Stimulated activated CD4-positive, alpha-beta T cell treated with anti-CD3 and anti-CD28 coated beads, Interleukin-2, amount 100 ng/mL, for 4 hours (primary cell): ENCODE measurements at places on chromosomes 6 and 20.

DNA sequence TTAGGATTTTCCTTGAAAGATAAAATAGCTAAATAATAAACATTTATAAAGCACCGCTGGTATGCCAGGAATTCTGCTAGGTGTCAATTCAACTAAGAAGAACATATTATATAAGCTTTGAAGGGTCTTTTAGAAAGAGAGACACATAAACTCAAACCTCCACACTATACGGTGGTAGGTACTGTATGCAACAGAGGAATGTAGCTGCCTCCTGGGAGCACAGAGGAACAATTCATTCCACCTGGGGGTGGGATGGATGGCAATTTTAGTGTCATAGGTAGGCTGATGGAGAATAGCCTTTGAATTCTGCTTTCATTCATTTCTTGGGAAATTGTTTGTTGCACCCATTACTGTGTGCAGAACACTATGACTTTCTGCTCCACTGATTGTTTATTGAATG lies 447.1 kb upstream of the MAP3K7 start:
- DNase-seq, result no peak

- DNase-seq, result no peak
Observed at GRCh38 chr6:24127316-24127715, 1.3 kb downstream of the NRSN1 start.

DNA sequence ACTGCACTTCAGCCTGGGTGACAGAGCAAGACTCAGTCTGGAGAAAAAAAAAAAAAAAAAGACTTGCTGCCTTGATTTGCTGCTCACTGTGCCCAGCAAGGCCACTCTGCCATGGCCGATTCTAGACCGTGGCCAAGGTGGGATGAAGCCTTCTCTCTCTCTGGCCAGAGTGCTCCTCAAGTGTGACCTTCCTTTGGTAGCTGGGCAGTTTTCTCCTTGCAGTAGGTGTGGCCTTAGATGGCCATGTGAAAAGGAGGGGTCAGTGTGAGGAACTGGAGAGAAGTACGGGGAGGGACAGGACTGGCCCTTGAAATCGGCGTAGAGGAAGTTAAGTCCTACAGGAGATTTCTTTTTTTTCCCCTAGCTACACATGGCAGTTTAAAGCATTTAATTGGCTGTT lies 272.0 kb downstream of the ARID1B start:
- no peak for DNase-seq

DNA sequence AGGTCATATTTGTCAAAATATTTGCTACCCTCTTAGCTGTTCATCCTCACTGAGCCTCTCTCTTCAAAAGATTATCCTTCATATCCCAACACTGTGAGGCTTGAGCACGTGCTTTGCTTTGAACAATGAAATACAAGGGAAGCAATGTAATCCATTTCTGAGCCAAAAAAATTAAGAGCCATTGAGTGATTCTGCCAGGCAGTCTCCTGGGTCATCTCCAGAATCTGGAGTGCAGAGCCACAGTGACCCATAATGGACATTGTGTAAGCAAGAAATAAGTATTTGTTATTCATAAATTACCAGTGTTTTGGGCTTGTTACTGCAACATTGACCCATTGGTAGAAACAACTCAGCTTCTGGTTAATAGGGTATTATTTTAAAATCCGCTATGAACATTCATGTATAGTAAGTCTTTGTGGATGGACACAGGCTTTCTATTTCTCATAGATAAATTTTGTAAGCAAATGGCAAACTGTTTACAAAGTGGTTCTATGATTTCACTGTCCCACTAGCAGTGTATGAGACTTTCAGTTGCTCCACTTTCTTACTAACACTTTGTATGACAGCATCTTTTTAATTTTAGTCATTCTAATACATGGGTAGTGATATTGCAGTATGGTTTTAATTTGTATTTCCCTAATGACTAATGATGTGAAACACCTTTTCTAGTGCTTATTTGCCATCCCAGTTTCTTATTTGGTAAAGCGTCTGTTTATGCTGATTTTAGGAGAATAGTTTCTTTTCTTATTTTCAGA lies 358.2 kb downstream of the PLCB1 start:
- no peak for DNase-seq

DNA sequence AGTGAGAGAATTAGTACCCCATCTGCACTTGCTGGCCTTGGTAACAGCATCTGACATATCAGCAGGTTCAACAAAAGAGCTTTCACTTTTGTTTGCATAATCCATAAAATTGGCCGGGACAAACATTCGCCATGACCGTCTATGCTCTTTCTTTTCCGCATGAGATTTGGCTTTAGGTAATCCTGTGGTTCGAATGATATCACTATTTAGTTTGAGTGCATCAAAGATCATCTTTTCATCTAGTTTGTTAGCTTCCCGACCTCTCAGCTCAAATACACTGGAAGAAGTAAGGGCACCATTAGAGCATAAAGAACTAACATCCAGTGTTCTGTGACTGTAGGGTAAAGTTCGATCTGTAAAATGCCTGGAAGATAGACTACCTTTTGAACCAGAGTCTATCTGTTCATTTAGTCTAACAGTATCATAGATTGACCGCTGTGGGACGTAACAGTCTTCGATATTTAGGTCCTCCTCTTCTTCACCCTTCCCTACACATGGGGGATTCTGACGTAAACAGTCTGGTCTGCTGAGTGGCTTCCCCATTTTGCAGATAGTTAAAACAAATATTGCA lies 101.6 kb downstream of the DST start:
- no peak for DNase-seq

DNA sequence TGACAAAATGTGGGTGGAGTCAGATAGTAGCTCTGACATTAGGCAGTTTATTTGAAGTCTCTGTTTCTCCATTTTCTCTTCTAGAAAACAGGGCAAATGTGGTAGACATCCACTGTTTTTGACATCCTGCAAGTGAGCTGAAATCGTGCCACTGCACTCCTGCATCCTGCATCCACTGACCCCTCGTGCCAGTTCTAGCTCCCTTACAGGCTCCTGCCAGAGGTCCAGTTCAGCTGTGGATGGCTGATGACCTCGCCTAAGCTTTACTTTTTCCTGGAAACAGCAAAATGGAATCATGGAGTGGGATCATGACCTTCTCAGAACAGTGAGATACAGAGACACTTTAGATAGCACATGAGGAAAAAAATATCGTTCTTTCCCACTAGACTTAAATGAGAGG lies 58.5 kb downstream of the TULP4 start:
- DNase-seq, result no peak

GRCh38 chr20:40575851-40576250 lies 113.2 kb downstream of the MAFB start:
- DNase-seq, result no peak

DNA sequence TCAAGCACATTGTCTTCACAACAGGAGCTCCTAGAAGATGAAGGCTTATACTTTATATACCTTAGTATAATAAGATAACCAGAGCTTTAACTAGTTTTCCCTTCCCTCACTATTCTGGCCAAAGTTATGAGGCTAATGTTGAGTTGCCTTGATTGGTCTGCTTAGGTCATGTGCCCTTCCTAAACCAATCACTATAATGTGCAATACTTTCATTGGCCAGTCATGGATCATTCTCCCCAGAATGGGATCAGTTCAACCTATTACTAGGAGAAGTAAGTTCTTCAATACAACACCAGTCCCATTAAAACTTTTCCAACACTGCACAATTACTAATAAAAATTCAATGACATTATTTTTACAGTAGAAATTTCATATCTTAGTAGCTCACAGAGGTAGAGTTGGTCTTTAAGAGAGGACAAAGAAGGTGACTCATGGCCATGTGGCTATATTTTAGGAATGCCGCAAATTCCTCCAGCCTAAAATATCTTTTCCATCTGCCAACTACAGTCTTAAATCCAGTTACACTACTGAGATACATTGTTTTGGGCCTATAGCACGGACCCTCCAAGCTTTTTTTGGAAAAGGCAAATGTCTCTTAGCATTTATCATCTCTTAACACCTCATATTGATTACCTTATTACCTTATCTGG lies 12.5 kb upstream of the POU3F2 start:
- DNase-seq, result no peak

DNA sequence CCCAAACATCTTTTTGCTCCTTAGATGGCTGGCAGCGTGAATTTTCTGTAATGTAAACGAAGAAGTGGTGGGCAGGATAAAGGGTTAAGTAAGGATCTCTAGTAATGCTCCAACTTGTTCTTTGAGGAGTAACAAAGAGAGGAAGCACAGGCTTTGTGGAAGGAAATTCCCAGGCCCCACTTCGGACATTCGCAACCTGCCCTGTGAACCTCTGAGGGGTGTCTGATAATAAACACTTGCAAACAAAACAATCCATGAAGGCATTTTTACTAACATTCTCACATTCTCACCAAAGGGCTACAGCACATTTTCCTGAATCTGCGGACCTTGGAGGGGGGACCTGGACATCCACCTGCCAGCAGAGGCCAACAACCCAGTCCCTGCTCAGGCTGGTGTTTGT lies 25.8 kb upstream of the ADGRF5 start:
- no peak for DNase-seq

- DNase-seq, result no peak
Observed at GRCh38 chr6:151763938-151764680, 43.4 kb upstream of the ESR1 start.

GRCh38 chr6:47308198-47308517 lies 1.5 kb downstream of the TNFRSF21 start:
- DNase-seq, result no peak

- peak; percentile 40 for DNase-seq
Observed at GRCh38 chr6:36544228-36544627, 3.1 kb downstream of the STK38 start.

- no peak for DNase-seq
Observed at GRCh38 chr6:166446567-166447065, 63.9 kb upstream of the MPC1 start.

DNA sequence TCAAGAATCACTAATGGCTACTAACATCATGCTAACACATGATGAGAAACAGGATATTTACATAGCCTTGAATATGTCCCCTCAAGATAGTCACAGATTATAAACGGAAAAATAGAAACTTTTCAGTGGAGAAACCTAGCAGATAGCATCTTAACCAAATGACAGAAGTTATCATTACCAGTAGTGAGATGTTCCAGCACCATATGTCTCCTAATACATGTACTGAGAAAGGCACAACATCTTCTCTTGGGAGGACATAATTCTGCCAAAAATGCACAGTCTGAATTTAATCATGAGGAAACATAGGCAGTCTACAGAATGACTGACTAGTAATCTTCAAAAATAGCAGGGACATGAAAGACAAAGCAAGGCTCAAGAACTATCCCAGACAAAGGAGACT lies 19.9 kb upstream of the PRIM2 start:
- DNase-seq, result no peak

DNA sequence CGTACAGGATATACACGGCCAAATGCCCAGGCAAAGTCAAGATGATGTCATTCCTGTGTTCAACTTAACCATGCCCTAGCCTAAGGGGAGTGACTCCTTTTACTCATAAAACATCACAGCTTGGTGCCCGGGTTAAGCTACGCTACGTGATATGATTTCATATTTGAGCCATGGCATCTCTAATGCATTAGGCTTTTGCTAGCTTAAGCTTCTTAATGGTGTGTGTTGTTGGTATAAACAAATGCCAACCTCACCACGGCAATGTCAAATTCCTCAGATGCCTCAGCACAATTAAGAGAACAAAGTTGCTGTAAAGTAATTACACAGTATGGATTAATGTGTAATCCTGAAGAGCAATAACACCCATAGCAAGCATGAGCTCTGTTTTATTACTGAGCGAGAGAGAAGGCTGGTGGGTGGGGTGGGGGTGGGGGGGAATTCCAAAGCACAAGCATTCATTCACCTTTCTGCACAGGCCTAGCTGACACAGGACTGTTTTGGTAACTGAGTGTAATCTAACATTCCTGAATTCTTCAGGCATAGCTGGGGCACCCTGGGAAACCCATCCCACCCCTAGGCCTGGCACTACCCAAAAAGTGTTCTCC lies 44.7 kb upstream of the CNKSR3 start:
- no peak for DNase-seq
